ENCODE measurements at places on chromosomes 6 and 20. TPM values are rescaled to one million over a fixed set of nuclear protein-coding genes. Genes with fewer than 3 reads are reported as not detected.

GRCh38 chr6:90790058-90790457 lies 203.2 kb upstream of the MAP3K7 start:
- no peak overlapping the region for H3K27ac ChIP-seq
- H3K4me1 ChIP-seq: no peaks in the 10 kb centered on the region
- peaks cover 4% of the 10 kb centered on the region for H3K27me3 ChIP-seq
- no peak overlapping the region for H3K4me3 ChIP-seq

DNA sequence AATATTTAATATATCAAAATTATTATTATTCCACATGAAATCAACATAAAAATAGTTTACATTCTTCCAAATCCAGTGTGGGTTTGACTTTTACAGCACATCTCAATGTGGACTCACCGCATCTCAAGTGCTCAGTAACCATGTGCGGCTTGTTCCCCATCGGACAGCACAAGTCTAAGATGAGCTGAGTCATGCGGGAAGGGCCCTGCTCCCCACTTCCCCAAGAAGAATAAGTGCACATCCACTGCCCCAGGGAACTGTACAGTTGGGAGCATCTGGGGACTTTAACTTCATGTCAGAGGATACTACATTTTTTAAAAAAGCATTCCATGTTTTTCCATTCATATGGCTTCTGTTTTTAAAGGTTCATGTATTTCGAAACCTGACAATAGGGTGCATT lies 325.6 kb downstream of the BTBD3 start:
- no peak for DNase-seq
- H3K27me3 ChIP-seq: no peaks in the 10 kb centered on the region
- H3K4me1 ChIP-seq: no peaks in the 10 kb centered on the region
- no peaks in the 10 kb centered on the region for H3K36me3 ChIP-seq
- H3K4me3 ChIP-seq: no peak overlapping the region
- no peak overlapping the region for H3K27ac ChIP-seq

GRCh38 chr6:69775585-69775849 lies 21.3 kb downstream of the LMBRD1 start:
- H3K27ac ChIP-seq: no peak overlapping the region
- DNase-seq: no peak
- peaks cover 28% of the 10 kb centered on the region for H3K4me1 ChIP-seq

DNA sequence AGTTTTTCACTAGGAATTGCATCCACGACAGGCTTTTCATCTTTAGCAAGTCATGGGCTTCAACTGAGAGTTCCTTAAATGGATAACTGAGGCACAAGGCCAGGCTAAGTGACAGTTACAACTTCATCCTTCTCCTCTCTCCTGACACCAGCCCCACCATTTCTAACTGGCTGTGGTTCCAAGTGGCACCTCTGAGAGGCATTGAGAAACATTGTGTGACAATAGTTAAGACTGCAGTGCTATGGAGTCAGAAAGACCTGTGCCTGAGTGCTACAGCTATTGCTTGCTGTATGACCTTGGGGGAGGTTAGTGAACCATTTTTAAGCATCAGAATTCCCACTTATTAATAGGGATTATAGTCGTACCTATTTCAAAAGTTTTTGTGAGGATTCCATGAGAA lies 26.2 kb upstream of the MLIP start:
- H3K4me3 ChIP-seq: no peak overlapping the region
- no peaks in the 10 kb centered on the region for H3K27me3 ChIP-seq
- H3K36me3 ChIP-seq: no peaks in the 10 kb centered on the region
- no peak for DNase-seq
- H3K27ac ChIP-seq: no peak overlapping the region

DNA sequence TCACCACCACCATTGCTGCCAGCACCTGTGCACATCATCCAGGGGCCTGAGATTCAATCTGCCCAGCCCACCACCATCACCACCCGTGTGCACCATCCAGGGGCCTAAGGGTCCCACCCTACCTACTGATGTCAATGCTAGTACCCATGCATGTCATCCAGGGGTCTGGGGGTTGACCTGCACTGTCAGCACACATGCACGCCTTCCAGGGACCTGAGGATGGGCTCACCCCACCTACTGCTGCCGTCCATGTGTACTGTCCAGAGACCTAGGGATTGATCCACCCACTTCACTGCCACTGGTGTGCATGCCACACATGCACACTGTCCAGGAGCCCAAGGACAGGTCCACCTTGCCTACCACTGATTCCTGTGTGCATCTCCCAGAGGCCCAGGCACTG lies 11.9 kb upstream of the OXT start:
- no peak overlapping the region for H3K4me3 ChIP-seq
- no peaks in the 10 kb centered on the region for H3K36me3 ChIP-seq
- peaks cover 5% of the 10 kb centered on the region for H3K4me1 ChIP-seq
- DNase-seq: no peak
- H3K27ac ChIP-seq: no peak overlapping the region

DNA sequence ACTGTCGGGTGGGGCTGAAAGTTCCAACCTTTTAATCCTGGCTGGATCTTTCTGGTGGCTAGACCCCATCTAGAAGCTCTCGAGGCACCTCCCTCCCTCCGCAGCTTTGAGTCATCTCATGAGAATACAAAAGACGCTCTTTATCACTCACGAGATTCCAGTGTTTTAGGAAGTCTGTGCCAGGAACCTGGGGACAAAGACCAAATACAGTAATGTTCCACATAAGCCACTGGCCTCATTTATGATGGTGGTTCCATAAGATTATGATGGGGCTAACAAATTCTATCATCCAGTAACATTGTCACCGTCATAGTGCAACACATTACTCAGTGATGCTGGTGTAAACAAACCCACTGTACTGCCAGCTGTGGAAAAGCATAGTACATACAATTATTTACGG lies 48.7 kb downstream of the NCOA7 start:
- no peak overlapping the region for H3K4me3 ChIP-seq
- H3K36me3 ChIP-seq: peaks cover 12% of the 10 kb centered on the region
- H3K4me1 ChIP-seq: peaks cover 18% of the 10 kb centered on the region
- no peak for DNase-seq

DNA sequence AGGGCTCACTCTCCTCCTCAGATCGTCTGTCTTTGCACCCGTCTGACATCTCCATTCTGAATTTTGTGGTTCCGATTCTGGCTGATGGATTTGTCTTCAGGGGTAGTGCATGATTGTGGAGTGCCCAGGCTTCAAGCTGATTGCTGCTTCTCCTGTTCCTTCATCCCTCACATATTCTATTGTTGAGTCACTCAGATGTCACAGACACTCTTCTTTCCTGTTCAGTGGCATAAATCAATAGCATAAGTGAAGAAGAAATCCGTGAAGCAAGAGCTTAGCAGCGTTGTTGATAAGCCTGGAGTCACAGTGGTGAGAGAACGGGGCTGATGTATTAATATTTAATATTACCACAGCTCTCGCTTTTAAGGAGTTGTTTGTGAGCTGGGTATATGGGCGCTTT lies 152.5 kb downstream of the MTHFD1L start:
- no peaks in the 10 kb centered on the region for H3K4me1 ChIP-seq
- H3K36me3 ChIP-seq: peaks cover 31% of the 10 kb centered on the region
- no peak overlapping the region for H3K27ac ChIP-seq
- DNase-seq: no peak

GRCh38 chr6:44969446-44970185 lies 358.5 kb upstream of the RUNX2 start:
- H3K4me1 ChIP-seq: peaks cover 36% of the 10 kb centered on the region
- H3K36me3 ChIP-seq: peaks cover 44% of the 10 kb centered on the region
- H3K4me3 ChIP-seq: peak overlapping the region; percentile 57
- H3K27me3 ChIP-seq: no peaks in the 10 kb centered on the region

GRCh38 chr20:18715564-18715963 lies 98.0 kb upstream of the SCP2D1 start:
- DNase-seq: no peak
- no peaks in the 10 kb centered on the region for H3K27me3 ChIP-seq
- peaks cover 9% of the 10 kb centered on the region for H3K36me3 ChIP-seq
- no peak overlapping the region for H3K4me3 ChIP-seq
- H3K4me1 ChIP-seq: peaks cover 4% of the 10 kb centered on the region
- no peak overlapping the region for H3K27ac ChIP-seq

- H3K27ac ChIP-seq: no peak overlapping the region
- DNase-seq: no peak
- no peaks in the 10 kb centered on the region for H3K27me3 ChIP-seq
- H3K4me1 ChIP-seq: peaks cover 10% of the 10 kb centered on the region
- H3K4me3 ChIP-seq: no peak overlapping the region
Observed at GRCh38 chr6:14511061-14511586, 393.6 kb downstream of the CD83 start.

- peaks cover 44% of the 10 kb centered on the region for H3K4me1 ChIP-seq
- peak overlapping the region; percentile 95 for H3K27ac ChIP-seq
- peak overlapping the region; percentile 95 for H3K4me3 ChIP-seq
- peak; percentile 98 for DNase-seq
- H3K27me3 ChIP-seq: no peaks in the 10 kb centered on the region
Observed at GRCh38 chr20:59042796-59043631, 428 bp upstream of the PRELID3B start.

DNA sequence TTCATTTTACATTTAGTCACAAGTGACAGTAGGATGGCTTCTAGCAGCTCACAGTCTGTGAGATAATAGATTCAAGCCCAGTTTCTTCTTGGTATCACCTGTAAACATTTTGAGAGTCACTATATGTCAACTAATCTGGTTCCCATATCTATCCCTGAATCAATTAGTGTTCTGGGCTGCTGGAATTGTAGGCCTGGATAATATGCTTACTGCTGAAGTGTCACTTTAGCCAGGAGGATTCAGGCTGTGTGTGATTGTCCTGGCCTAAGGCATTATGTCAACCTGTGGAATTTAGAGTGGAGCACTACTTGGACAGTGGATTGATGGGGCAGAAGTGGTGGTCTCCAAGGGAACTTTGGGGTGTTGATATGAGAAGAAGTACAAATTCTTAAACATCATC lies 1071.8 kb upstream of the CITED2 start:
- DNase-seq: no peak
- H3K27me3 ChIP-seq: no peaks in the 10 kb centered on the region
- H3K36me3 ChIP-seq: no peaks in the 10 kb centered on the region

DNA sequence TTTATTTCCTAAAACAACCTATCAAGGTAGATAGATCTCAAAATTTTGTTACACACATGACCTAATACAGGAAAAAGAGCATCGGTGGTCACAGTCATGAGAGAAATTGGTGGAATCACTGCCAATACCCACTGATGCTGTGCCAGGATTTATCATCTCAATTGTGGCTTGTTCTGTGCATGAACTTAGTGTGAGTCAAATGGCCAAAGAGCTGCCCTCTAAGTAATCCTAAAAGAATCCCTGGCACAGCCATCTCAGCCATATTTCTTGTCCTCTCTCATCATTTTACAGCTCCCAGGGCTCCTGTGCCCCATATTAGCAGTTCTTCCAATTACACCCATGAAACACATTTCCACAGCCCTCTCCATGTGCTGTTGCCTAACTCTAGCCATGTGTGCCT lies 6.1 kb downstream of the GSTA5 start:
- no peak overlapping the region for H3K27ac ChIP-seq
- no peaks in the 10 kb centered on the region for H3K36me3 ChIP-seq

GRCh38 chr6:41492261-41492891 lies 53.8 kb upstream of the FOXP4 start:
- H3K36me3 ChIP-seq: no peaks in the 10 kb centered on the region
- no peak for DNase-seq
- H3K4me1 ChIP-seq: no peaks in the 10 kb centered on the region
- H3K27ac ChIP-seq: no peak overlapping the region
- peaks cover 27% of the 10 kb centered on the region for H3K27me3 ChIP-seq
- no peak overlapping the region for H3K4me3 ChIP-seq

- H3K4me3 ChIP-seq: no peak overlapping the region
- no peaks in the 10 kb centered on the region for H3K36me3 ChIP-seq
- DNase-seq: no peak
- H3K4me1 ChIP-seq: peaks cover 11% of the 10 kb centered on the region
- peaks cover 42% of the 10 kb centered on the region for H3K27me3 ChIP-seq
- no peak overlapping the region for H3K27ac ChIP-seq
Observed at GRCh38 chr20:57501461-57502335, 23.2 kb downstream of the CTCFL start.

GRCh38 chr6:25462235-25462897 lies 183.2 kb downstream of the CARMIL1 start:
- H3K36me3 ChIP-seq: peaks cover 5% of the 10 kb centered on the region
- DNase-seq: no peak
- no peak overlapping the region for H3K4me3 ChIP-seq
- H3K27me3 ChIP-seq: no peaks in the 10 kb centered on the region
- peaks cover 6% of the 10 kb centered on the region for H3K4me1 ChIP-seq

- no peaks in the 10 kb centered on the region for H3K4me1 ChIP-seq
- H3K4me3 ChIP-seq: no peak overlapping the region
- no peaks in the 10 kb centered on the region for H3K36me3 ChIP-seq
- H3K27me3 ChIP-seq: no peaks in the 10 kb centered on the region
- H3K27ac ChIP-seq: no peak overlapping the region
Observed at GRCh38 chr20:14197097-14197496, 140.3 kb downstream of the FLRT3 start.

DNA sequence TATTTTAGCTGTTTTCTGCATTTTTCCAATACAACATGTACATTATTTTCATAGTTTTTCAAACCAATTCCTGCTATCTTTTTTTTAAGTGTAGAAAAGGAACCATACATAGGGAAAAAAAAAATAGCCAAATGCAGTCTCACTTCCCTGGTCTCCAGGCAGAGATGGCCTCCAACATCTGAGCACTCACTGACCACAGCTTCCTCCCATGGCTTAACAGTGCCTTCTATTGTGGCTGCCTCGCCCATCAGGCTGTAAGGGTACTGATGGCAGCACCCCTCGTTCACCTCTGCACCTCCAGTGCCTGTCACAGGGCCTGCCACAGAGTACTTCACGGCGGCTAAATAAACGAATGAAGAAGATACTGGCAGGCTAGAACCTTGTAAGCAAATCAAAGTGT lies 591.1 kb downstream of the PTPRT start:
- H3K27me3 ChIP-seq: peaks cover 3% of the 10 kb centered on the region
- no peaks in the 10 kb centered on the region for H3K4me1 ChIP-seq
- DNase-seq: no peak
- H3K27ac ChIP-seq: no peak overlapping the region
- no peaks in the 10 kb centered on the region for H3K36me3 ChIP-seq

- no peak overlapping the region for H3K27ac ChIP-seq
- no peaks in the 10 kb centered on the region for H3K36me3 ChIP-seq
- no peak for DNase-seq
- H3K4me1 ChIP-seq: no peaks in the 10 kb centered on the region
- no peak overlapping the region for H3K4me3 ChIP-seq
Observed at GRCh38 chr20:19709635-19710335, 48.3 kb upstream of the RIN2 start.

Gene HCK
- total RNA-seq: not detected

Gene COL9A3
- 0.35 TPM for total RNA-seq

Gene HLA-DQB1
- total RNA-seq: 13.9 TPM

Gene RBM24
- total RNA-seq: not detected

Gene KIAA1586
- total RNA-seq: 15.9 TPM

Gene PAK5
- total RNA-seq: not detected

Gene GDAP1L1
- 0.12 TPM for total RNA-seq

Gene AIF1
- 150 TPM for total RNA-seq

Gene BPIFB4
- not detected for total RNA-seq

Gene C20orf144
- 0.21 TPM for total RNA-seq

Gene TTK
- total RNA-seq: 34.6 TPM

Data from activated naive CD8-positive, alpha-beta T cell treated with anti-CD3 and anti-CD28 coated beads for 36 hours (primary cell).